ENCODE measurements at places on chromosomes 6 and 20. TPM values are rescaled to one million over a fixed set of nuclear protein-coding genes. Genes with fewer than 3 reads are reported as not detected.

TOP1 gene
- 23.7 TPM for total RNA-seq

GLP1R gene
- total RNA-seq: not detected

ZC2HC1B gene
- total RNA-seq: not detected

TBXT gene
- total RNA-seq: not detected

ATP9A gene
- 26.5 TPM for total RNA-seq

KIAA1755 gene
- not detected for total RNA-seq

DTNBP1 gene
- 6.7 TPM for total RNA-seq

HDAC2 gene
- 82.7 TPM for total RNA-seq

COX4I2 gene
- not detected for total RNA-seq

LGSN gene
- not detected for total RNA-seq

IL17F gene
- total RNA-seq: not detected

ACAT2 gene
- 54.2 TPM for total RNA-seq

FAM83B gene
- total RNA-seq: not detected

CNR1 gene
- total RNA-seq: not detected

TREML1 gene
- not detected for total RNA-seq

FOXF2 gene
- not detected for total RNA-seq

NR2E1 gene
- not detected for total RNA-seq

PDCD2 gene
- total RNA-seq: 79.5 TPM

RIPPLY2 gene
- total RNA-seq: not detected

MAFB gene
- 0.79 TPM for total RNA-seq

NTSR1 gene
- total RNA-seq: 0.15 TPM

C20orf173 gene
- not detected for total RNA-seq

C6orf118 gene
- total RNA-seq: not detected

NNAT gene
- total RNA-seq: not detected

SLC12A5 gene
- under 0.01 TPM for total RNA-seq

LPIN3 gene
- total RNA-seq: 3.7 TPM

ARMC12 gene
- not detected for total RNA-seq

CRISP3 gene
- not detected for total RNA-seq

VSX1 gene
- not detected for total RNA-seq

L3MBTL1 gene
- 0.73 TPM for total RNA-seq

Data from mammary microvascular endothelial cell (primary cell).